Adrenal gland (tissue), 19 donors: ENCODE measurements at places on chromosomes 16 and 17. TPM values are rescaled to one million over a fixed set of nuclear protein-coding genes. Genes with fewer than 3 reads are reported as not detected.

GRCh38 chr16:80161799-80162739, 378.7 kb upstream of the DYNLRB2 start:
- DNase-seq: no peak

GRCh38 chr16:9929836-9930235, 252.4 kb downstream of the GRIN2A start:
- no peak for DNase-seq

Gene TNFAIP1
- total RNA-seq: 21.7 TPM

DNA sequence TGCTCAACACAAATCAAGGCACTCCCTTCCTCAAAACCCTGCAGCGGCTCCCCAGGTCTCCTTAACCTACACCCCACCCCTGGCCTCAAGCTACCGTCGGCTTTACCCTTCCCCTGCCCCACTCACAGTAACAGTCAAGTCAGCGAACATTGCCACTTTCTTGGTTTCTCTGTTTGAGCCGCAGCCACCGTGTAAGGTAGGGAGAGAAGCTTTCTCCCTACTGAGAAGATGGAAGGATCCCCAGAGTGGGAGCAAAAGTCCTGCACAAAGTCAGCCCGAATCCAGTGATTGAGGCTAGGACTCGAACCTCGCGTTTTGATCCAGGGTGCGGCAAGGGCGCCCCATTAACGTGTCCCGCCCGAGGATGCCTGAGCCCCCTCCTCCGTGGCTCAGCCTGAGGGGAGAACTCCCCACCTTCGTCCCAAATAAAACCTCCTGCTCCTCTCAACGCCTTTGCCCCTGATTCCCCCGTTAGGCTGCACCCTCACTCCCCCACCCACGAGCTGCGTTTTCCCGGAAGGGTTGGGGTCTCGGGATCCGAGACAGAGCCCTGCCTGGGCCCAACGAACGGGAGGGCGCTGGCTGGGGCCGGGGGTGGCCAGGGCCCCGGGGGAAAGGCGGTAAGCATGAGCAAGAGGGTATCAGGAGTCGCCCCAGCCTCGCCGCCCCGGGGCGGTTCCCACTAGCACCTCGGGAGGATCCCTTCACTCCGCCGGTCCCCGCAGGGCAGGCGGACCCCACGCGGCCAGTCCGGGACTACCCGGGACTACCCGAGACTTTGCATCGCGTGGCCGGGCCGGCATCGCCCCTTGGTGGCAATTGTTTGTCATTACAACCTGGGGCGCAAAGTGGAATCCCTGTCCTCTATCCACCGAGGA, 9.9 kb upstream of the NAGS start:
- peak; percentile 74 for DNase-seq

DNA sequence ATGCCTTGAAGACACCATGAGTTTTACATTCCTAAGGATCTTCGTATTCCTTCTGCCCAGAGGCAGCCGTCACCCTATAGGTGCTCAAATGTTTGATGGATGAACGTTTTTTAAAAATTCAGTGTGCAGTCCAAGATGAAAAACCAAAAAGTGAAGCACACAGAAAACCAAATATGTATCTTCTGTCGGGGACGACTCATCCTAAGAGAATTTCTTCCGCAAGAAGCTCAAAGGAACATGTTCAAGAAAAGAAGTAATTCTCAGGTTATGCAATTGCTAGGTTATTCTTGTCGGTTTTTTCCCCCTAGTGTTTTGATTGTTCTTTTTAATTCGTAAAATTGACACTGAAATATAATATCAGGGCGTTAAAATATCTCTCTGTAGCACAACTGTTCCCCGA, 1.4 kb downstream of the CENPV start:
- DNase-seq: no peak

DNA sequence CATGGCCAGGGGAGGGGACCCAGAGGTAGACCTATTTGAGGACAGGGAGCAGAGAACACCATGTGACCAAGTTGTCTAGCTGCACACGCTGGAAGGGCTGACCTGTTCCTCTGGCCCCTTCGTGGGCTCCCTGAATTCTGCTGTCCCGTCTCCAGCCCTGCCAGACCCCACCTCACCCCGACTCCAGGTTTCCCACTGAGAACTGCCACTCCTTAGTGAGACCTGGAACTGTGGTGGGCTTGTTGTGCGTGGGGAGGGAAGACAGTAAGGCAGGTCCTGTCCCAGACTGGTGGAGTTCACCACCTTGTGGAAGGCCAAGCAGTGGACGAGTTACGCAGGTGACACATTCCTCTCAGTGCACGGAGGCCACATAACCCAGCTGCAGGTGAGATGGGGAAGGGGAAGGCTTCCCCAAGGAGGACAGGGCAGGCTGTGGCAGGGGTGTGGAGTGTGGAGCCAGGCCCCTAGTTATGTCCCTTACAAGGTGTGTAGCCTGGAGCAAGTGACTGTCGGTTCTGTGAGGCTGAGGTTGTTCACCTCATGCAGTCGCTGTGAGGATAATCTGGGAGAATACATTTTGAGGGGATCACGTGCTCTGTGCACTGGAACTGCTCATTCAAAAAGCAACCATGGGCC, 54.7 kb downstream of the USP22 start:
- no peak for DNase-seq

Gene FBXW10B
- 0.35 TPM for total RNA-seq

DNA sequence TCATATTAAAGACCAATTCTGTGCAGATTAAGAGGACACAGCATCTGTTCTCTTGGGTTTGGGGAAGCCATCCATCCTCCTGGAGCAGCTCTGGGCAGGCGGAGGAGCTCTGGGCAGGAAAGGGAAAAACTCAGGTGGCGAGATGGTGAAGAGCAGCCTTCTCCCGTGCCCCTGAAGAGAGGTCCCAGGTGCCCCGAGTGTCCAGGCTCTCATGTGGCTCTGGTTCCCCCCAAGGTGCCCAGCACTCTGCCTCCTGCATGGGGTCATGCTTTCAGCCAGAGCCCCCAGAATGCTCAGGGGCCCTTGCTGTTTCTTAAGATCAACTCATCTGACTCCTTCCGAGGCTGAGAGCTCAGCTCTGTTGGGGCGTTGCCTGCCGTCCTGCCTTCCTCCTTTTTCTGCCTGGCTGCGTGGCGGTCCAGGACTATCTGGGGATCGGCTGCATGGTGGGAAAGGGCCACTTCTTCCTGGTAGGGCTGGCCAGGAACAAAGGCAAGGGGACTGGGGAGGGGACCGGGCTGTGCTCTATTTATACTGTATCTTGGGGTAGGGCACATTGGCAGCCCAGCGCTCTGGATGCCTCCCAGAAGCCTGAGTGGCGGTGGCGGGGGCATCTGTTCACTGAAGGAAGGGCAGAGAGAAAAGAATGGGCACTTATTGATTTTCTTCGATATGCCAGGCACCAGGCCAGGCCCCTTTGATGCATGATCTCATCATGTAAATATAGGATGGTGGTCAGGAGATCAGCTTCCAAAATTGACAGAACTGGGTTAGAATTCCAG, 103.2 kb upstream of the SDK2 start:
- no peak for DNase-seq

DNA sequence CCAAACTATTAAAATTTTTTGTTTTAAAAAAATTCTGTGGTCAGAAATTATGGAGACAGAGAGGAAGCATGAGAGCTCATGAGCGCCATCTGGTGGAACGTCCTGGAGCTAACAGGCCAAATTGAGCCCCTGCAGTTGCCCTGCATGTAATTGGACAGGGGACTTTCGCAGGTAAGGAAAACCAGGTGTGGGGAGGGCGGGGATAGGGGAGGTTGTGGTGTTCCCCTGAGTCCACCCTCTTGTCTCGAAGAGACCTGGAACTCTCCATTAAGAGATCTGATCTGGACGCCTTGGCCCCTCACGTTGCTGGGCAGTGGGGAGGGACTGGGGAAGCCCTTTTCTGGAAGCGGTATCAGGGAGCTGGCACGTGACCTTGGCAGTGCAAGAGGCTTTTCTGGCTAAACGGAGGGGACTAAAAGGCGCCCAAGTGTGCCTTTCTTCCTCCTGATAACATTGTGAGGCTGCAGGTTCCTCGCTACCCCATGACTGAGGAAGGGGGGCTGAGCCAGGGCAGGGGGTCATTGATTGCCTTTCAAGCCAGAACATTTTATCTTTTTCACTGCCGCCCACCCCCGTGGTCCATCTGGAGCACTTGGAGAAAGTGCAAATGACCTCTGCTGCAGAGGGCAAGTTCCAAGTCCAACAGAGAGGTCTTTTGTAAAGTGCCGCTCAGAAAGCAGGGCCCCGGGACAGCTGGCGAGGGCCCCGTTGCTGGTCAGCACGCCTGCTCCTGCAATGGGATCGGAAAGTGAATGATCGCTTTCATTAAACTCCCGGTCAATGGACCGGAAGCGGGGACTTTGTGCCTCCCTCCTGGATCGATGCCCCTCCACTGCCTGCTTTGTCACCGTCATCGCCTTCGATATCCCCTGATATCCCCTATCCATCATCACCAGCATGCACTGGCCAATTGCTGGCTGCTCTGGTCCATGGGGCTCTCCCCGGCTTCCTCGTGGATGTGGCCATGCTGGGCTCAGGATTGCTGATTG, 18.4 kb downstream of the PDILT start:
- peak; percentile 60 for DNase-seq

Gene KCNJ2
- total RNA-seq: 3.4 TPM

GRCh38 chr17:27630607-27631410, at the start of gene LGALS9:
Gene LGALS9, plus strand, starts transcription at chr17:27631188. Its CDS starts 78 bp downstream, at chr17:27631266.
- no peak for DNase-seq

GRCh38 chr17:60322056-60322387, 69.9 kb downstream of the USP32 start:
- DNase-seq: no peak

DNA sequence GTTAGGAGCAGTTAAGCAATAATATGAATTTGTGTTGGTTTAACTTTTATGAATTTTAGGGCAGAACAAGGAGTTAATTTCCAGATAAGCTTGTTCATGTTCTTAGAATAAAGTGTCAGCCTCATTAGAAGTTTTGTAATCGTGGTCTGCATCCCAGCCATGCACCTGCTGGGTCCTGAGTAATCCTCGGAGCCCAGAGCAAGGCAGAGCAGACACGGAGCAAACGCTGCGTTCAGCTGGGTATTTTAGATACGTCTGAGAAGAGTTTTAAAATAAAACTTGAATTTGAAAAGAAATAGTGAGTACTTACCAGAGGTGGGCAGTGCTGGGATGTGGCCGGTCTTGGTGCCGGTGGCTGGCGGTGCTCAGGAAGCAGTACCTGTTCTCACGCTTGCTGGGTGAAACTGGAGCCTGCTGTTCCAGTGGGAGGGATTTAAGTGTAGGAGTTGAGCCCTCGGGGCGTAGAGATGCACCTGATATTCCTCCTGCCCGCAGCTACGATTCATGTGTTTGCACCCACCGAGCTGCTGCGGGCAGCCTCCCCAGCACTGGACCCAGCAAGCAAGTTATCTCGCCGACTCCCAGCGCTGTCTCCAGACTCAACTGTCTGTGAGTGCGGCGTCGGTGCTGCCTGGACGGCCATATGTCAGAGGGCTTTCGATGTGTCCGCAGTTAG, at the start of gene ZNF750:
ZNF750 (minus strand) TSS at position 406 of the 676 bp plus-strand sequence. CDS start 7,568 bp downstream, outside the sequence.
- no peak for DNase-seq

Gene RUNDC3A
- 3.7 TPM for total RNA-seq

Gene CNTNAP1
- 31.9 TPM for total RNA-seq

Gene PITPNM3
- total RNA-seq: 6.7 TPM

- DNase-seq: peak; percentile 46
Measured at GRCh38 chr17:75501378-75502071, 13.8 kb downstream of the CASKIN2 start.

DNA sequence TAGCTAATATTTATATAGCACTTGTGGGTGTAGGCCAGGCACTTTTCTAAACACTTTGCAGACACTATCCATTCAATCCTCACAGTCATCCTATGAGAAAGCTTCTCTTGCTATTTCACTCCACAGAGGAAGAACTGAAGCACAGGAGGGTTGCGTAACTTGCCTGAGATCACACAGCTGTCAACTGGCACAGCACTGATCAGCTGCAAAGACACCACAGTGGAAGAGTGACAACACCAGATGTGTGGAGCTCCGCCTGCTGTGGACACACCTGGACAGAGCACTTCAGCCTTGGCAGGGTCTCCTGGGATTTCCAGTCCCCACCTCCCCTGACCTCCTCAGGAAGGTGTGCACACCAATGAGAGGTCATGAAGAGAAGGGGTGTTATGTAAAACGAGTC, 13.3 kb upstream of the CNEP1R1 start:
- peak; percentile 7 for DNase-seq

Gene RBBP6
- 48.2 TPM for total RNA-seq

Gene DNAI2
- total RNA-seq: not detected

DNA sequence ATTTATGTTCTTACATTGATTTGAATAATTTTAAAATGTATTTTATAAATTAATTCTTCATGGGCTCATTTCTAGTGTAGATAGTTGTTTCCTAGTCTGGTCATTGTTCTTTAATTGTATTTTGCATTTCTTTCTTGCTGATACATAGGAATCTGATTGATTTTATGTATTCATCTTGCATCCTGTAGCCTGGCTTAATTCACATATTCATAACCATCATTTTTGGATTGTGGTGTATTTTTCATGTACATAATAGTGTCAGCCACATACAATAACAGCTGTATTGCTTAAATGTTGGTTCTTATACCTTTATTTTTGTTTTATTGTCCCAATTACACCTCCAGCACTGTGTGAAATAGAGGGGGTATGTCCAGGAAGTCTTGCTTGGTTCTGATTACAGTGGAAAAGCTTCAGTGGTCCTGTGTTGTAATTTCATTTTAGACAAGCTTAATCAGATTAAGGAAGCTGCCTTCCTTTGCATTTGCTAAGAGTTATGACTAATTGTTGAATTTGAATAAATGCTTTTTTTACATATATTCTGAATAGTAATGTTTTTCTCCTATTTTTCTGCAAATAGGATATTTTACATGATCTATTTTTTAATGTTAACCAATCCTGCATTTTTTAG, 103.7 kb downstream of the USP22 start:
- no peak for DNase-seq

Gene KRTAP4-16
- total RNA-seq: not detected

DNA sequence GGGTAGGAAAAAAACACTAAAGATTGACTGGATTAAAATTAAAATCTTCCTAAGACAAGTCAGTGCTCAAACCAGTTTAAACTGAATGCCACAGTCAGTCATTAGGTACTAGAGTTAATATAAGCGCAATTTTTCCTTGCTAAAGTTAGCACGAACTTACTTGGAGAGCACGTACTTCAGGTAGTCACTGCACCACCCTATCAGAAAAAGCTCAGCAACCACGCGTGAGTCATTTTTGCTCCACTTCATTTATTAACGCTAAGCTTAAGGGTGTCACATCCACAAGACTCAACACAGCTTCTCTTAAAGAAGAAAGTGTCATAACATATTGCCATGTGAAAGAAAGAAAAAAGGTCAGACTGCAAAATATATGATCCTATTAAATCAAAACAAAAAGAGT, 53.1 kb downstream of the TEX2 start:
- no peak for DNase-seq

GRCh38 chr17:38747463-38748148, 530 bp downstream of the PCGF2 start:
- no peak for DNase-seq

Gene KRTAP9-4
- total RNA-seq: not detected
